ENCODE measurements at places on chromosomes 4 and X. TPM values are rescaled to one million over a fixed set of nuclear protein-coding genes. Genes with fewer than 3 reads are reported as not detected.

GRCh38 chrX:97334850-97335249 lies 451.1 kb downstream of the RPA4 start:
- DNase-seq, result no peak

DNA sequence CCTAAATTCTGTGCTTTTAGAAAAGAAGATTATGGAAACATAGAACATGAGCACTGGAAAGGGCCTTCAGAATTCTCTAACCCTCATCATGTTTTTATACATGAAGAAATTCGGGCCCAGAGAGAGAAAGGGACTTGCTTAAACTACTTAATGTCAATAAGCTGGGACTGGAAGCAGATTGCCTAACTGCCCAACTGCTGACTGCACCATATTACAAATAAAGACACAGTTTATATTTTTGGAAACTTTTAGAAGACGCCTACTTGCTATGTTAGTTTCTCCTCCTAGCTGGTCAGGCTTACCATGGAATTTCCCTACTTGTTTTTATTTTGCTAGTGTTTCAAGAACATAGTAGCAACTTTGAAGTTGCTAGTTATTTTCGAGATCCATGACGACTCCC lies 47.1 kb downstream of the SLC9A6 start:
- DNase-seq, result no peak

DNA sequence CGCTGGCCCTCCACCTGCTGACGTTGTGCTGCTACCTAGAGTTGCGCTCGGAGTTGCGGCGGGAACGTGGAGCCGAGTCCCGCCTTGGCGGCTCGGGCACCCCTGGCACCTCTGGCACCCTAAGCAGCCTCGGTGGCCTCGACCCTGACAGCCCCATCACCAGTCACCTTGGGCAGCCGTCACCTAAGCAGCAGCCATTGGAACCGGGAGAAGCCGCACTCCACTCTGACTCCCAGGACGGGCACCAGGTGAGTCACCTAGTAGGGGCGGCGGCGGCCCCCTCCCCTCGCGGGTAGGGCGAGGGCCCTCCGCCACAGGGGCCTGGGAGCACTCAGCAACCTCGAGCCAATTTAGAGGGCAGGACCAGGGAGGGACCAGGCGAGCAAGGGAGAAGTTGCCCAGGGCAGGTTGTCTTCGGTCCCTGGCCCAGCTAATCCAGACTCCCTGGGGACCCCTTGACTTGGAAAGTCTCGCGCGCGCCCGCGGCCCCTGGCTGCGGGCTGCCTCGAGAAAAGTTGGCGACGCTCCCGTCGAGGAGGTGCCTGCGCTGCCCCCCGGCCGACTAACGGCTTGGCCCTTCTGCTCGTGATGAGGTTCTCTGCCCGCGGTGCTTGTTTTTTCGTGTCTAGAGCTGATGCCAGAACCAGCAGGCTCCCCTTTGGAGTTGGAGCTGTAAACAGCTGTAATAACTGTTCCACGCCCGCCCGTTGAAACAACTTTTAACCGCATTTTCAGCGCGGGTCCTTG lies 717 bp downstream of the EDA start:
- DNase-seq, result peak; percentile 70

Gene HS6ST2
- polyA plus RNA-seq, result 0.72 TPM

GRCh38 chr4:163495900-163496299 lies 1.4 kb downstream of the TMA16 start:
- DNase-seq, result no peak

Gene FRG2
- not detected for polyA plus RNA-seq

GRCh38 chr4:2795300-2795892 lies 2.5 kb downstream of the SH3BP2 start:
- DNase-seq, result peak; percentile 34

Gene USP26
- not detected for polyA plus RNA-seq

DNA sequence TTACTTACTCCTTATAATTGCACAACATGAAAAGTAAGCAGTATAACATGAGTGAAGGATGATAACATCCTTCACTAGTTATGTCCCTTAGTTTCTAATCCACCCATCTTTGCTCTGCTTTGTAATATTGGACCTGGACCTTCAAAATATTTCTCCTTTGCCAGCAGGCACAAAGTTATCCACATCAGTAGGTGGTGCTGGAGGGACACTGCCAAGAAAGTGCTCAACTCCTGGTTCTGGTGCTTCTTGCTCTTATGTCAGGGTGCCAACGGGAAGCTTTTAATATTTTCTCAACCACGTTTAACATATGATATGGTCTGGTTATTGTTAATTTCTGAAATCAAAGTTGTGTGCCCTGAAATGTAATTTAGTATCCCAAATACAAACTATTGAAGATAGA lies 49.1 kb downstream of the TMEM165 start:
- DNase-seq, result no peak

Gene RHOXF1
- polyA plus RNA-seq, result 1.0 TPM

DNA sequence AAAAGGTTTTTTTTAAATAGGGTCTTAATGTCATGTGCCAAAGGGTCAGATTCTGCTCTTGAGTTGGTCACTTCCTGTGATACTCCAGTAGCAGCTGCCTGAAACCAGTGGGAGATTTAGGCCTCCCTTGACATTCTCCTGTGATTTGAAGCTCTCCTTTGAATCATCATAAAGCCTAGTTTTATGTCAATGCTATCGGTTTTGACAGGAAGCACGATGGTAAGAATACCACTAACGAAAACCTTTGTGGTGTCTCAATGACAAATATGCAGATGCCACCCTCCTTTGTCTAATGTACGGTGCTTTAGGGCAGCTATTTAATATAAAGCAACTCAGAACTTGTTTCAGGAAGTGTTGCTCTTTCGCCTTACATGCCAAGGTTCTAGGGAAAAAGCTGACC lies 44.2 kb downstream of the CCNI start:
- no peak for DNase-seq

Gene MED28
- polyA plus RNA-seq, result 5.1 TPM

Gene SNCA
- 1.5 TPM for polyA plus RNA-seq

DNA sequence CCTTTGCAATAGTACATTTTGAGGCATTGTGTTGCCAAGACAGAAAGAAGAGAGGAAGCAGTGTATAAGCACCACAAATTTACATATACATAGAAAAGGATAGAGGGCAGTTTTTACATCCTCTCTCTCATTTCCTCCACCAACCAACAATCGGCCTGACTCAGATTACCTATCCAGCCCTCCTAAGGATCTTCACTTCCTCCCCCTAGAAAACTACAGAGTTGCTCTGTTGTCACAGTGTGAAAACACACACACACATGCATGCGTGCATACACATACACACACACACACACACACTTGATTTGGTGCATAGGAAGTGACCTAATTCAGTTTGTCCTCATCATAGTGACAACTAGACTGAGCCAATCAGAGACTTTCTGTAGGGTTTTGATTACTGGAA lies 98.8 kb upstream of the SPRY1 start:
- DNase-seq, result no peak

Gene GYG2
- 2.2 TPM for polyA plus RNA-seq

Data from pancreas (tissue), 10 donors.